Activated CD8-positive, alpha-beta memory T cell treated with anti-CD3 and anti-CD28 coated beads for 1 hour (primary cell): ENCODE measurements at places on chromosomes 12 and 14.

DNA sequence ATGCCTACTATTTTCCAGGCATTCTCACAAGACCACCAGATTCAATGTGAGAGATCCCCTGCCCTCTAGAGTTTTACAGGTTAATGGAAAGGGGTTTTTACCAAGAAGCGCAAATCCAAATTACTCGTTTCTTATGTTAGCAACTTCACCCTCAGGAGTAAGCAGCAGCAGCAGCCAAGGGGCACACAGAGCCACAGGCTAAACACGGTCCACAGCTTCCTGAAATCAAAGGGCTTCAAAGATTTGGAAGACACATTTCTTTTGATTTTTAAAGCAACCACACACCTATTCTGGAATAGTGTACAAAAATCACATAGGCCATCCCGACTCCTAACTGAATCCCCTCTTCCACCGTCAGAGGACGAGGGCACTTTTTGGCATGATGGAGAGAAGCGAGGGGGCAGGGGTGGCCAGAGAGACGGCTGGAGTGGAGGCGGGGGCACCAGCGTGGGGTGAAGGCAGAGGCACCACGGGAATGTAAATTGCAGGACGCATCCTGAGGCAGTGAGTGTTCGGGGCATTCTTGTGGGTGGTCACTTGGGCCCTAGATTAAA, 107.0 kb downstream of the ARF6 start:
- no peak for DNase-seq

- no peak for DNase-seq
These were observed 47.1 kb upstream of the TMEM263 start for GRCh38 chr12:106908561-106908960.

GRCh38 chr12:71626098-71626497, 37.5 kb downstream of the ZFC3H1 start:
- no peak for DNase-seq

DNA sequence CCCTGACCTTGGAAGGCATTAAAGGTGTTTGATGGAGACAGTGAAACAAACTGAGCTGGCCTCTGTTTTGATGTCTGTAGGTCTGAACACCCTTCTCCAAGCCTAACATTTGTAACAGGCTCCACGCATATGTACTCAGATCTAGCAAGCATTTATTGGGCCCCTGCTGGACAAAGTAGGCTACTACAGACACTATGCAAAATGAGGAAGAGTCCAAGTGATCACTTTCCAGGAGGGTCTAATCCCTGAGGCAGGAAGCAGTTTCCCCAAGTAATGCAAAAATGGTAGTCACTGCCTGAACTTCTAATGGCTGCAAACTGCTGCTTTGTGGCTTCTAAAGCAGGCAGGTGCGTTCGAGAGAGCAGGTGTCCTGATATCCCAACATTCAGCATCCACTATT, 405.8 kb downstream of the MED13L start:
- no peak for DNase-seq

DNA sequence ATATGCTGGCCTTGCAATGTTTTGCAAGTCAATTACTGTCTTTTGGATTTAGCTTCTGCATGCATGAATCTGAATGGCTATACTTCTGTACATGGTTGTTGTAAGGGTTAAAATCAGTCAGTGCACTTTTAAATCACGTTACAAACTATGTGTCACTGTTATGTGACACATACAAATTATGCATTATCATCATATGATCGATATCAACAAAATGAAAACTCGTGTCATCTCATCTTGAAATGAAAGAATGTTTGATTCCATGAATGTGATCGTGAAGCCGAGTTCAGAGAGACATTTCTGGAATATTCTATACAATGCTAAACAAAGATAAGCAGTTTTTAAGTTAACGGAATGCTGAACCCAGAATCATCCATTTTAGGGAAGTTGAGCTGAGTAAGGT, 116.5 kb downstream of the HMGA2 start:
- no peak for DNase-seq

- no peak for DNase-seq
These were observed 22.6 kb downstream of the FRS2 start for GRCh38 chr12:69492739-69493138.

GRCh38 chr12:2529807-2530206, 265.0 kb upstream of the FKBP4 start:
- no peak for DNase-seq

GRCh38 chr12:113889076-113889475, 77.0 kb downstream of the RBM19 start:
- no peak for DNase-seq

DNA sequence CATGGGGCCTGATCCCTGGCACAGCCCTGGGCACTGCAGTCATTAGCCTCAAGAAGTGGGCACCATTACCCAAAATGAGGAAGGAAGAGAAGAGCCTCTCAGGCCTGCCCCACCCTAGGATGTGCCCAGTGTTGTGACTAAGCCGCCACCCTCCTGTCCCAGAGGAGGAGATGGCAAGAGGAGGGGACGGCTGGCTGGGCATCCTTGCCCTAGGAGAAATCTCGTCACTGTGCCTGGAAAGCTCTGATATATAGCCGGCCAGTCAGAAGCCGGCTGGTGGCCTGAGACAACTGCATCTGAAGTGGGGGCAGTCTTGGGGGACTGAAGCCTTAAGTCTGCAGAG, 115.2 kb downstream of the LGMN start:
- DNase-seq, result no peak

- no peak for DNase-seq
These were observed 29.0 kb upstream of the CMKLR1 start for GRCh38 chr12:108368089-108368488.

DNA sequence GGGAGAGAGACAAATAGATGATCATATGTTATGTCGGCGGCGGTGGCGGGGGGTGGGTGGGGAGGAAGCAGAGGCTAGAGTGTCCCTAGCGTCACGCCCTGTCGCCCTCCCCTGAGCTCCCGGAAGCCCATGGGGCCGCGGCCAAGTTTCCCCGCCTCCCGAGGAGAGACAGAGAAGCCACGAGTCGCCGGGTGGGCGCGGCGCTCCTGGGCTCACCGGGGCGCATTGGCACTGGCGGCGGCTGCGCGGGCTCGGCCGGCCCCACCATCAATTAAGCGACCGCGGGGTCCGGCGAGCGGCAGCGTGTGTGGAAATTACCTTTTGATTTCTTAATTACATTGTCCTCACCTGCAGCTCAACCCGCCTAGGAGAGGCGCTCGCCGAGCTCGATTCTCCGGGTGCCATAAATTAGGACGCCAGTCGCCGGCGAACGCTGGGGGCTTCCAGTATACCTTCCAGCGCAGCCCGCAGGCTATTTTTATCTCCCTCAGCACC, 119.9 kb upstream of the LHX5 start:
- no peak for DNase-seq

- no peak for DNase-seq
These were observed 94.2 kb downstream of the LLPH start for GRCh38 chr12:66036317-66036716.

DNA sequence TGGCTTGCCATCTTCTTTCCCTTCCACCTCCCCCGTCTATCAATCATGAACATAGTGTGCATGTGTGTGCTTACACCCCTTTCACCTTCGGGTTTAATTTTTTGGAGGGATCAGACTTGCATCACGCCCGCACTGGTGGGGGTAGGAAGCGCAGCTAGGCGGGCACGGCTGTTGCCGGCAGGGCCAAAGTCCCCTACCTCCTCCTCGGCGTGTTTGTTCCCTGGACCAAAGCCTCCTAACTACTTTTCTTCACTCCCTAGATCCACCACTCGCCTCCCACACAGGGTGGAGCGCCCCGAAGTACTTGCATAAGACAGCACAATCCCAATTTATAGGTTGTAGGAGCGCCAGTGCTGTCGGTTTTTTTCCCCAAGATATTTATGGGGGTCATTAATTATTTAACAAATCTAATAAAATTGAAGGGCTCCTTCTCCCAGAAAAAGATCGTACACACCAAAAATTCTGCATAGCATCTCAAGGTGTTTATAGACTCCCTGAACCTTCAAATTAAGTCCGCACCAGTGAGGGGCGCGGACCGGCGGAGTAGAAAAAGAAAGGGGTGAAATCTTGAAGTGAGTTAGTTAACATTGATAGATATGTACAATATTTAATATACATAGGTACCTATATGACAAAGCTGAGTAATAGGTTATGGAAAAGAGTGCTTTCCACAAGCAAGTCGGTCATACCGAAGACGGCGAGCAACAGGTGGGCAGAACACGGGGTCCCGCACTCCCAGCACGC, 717 bp downstream of the PKP2 start:
- DNase-seq, result no peak

GRCh38 chr12:111169032-111169431, 199.9 kb downstream of the PHETA1 start:
- DNase-seq, result no peak

DNA sequence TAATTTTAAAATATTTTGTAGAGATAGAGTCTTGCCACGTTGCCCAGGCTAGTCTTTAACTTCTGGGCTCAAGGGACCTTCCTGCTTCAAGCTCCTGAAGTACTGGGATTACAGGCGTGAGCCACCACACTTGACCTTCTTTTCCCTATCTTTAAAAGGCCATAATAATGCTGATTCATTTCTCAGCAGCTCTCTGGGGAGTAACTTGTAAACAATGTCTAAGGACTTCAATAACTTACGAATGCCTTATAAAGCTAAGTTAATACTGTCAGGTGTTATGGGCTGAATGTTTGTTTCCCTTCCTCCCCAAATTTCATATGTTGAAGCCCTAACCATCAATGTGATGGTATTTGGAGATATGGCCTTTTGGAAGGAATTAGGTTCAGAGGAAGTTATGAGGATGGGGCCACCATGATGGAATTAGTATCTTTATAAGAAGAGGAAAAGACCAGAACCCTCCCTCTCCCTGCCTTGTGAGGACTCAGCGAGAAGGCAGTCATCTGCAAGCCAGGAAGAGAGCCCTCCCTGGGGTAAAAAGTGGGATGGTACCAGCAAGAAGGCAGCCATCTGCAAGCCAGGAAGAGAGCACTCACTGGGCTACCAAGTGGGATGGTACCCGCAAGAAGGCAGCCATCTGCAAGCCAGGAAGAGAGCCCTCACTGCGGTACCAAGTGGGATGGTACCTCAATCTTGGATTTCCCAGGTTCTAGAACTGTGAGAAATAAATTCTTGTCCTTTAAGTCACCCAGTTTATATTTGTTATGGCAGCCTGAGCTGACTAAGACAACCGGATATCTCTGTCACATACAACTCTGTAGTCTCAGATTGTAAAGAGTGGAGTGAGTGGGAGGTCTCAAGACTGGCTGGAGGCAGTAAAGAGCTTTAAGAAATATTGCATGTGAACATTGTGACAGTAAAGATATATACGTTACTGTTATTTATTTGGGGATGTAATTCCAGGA, 16.3 kb upstream of the YBX3 start:
- DNase-seq, result no peak

GRCh38 chr12:57057067-57057751, 7.3 kb upstream of the MYO1A start:
- no peak for DNase-seq

- DNase-seq, result no peak
These were observed 758.4 kb downstream of the BCL11B start for GRCh38 chr14:98513558-98513957.

DNA sequence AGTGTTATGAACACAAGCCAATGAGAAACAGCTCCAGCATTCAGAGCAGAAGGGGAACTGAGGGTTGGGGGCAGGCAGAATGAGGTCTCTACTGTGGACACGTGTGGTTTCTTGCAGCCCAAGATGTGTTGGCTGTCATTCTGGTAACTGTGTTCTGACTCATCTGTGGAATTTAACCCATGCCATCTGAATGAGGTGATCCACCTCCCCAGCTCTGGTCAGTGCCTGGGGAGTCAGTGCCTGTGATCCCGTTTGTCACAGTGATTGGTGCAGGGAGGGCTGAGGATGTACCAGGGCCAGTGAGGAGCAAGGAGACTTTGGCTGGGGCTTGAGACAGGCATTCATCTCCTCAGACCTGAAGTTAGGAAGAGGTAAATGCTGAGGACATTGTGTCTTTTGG, 216.8 kb downstream of the MSRB3 start:
- no peak for DNase-seq

DNA sequence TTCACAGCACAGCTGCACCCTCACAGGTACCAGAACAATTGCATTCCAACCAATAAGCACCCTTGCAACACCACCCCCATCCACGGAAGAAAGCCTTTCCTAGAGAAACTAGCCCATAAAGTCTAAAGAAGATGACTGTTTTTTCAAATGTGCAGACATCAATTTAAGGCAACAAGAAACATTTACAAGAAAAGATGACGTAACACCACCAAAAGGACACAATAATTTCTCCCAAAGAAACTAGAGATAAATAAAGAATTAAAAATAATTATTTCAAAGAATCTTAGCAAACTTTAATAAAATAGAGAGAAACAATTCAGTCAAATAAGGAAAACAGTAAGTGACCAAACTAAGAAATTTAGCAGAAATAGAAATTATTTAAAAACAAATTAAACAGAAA, 352.3 kb upstream of the ATXN7L3B start:
- no peak for DNase-seq

GRCh38 chr14:24941719-24942118, 108.2 kb downstream of the STXBP6 start:
- DNase-seq, result no peak

DNA sequence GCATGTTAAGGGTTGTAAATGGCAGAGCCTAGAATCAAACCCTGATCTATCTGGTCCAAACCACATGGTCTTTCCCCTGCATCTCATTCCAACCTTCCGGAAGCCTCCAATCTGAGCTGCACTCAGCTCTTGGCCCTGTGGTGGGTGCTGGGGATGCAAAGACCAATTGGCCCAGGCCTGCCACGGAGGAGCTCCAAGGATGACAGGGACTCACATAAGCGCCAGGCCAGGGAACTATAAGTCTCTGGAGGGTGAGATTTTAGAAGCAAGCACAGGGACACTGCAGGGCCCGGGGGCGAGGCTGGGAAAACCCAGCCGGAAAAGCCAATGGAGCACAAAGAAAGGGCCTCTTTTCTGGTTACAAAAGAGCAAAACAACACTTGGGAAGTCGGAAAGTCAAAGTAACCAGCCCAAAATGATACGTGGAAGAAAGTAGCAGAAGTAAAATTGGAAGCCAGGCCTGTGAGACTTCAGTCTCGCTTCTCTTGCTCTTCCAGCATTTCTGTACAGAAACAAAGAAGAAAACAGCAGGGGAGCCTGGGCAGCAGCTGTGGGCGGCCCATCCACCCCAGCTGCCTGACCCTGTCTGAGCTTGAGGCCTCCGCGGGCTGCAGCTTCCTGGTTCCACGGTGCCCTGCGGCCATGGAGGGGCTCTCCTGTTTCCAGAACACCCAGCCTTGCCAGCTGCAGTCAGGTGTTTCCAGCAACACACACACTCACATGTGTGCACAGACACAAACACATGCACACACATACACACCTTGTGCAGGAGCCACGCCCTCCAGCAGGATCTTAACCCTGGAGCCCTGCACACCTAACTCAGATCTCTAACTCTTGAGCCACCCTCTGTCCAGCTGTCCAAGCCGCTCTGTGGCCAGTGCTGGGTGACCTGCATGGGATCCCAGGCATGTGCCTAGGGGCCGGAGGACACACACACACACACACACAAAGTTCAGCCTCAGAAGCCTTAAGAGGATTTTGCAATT, 178.2 kb downstream of the BCL11B start:
- no peak for DNase-seq

GRCh38 chr14:71399057-71399487, 491.8 kb downstream of the PCNX1 start:
- DNase-seq, result no peak

GRCh38 chr14:55789406-55789805, 209.4 kb downstream of the KTN1 start:
- no peak for DNase-seq

GRCh38 chr14:103361867-103362266, 23.3 kb upstream of the MARK3 start:
- DNase-seq, result no peak
